Chondrocyte (in vitro differentiated cells): ENCODE measurements at places on chromosomes 2 and 18.
A peak's percentile ranks its signal among the peaks of the same experiment; 100 is the strongest.

DNA sequence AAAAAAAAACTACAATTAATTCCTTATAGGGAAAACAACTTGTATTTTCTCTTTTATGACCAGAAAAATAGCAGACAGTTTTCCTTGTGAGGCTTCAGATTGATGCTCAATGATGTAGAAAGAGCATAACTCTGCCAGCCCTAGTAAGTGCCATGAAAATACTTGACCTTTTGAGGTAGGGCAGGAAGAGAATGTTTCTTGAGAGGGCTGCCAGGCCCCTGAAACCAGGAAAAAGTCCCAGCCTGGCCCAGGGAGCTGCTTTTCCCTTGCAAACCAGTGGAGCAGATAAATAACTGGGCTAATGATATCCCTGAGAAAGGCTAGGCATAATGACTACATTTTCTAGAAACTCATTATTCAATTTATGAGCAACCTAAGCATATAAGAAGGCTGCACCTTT, 126.8 kb downstream of the SLC8A1 start:
- no peak for DNase-seq
- no peaks in the 10 kb centered on the region for H3K36me3 ChIP-seq
- H3K4me1 ChIP-seq, result peaks cover 25% of the 10 kb centered on the region
- no peak overlapping the region for H3K4me3 ChIP-seq
- no peak overlapping the region for H3K27ac ChIP-seq
- H3K27me3 ChIP-seq, result no peaks in the 10 kb centered on the region

DNA sequence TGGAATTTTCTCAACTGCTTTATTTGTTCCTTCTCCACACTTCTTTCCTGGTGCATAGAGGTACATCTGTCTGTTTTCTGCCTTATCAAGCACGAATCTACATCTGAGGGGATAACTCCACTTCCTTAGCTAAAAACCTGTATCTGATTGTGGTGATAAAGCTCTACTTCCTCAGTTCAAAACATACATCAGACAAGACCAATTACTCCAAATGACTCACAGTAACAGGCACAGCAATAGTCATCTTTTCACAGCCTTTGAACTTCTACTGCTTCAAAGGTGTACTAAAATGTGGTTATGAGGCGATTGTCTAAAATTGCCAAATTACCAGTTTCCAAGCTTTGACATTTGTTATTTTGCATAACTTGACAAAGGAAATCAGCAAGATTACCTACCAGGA, 803.6 kb upstream of the ZEB2 start:
- H3K27me3 ChIP-seq, result no peaks in the 10 kb centered on the region
- no peak overlapping the region for H3K4me3 ChIP-seq
- H3K36me3 ChIP-seq, result no peaks in the 10 kb centered on the region
- no peak overlapping the region for H3K27ac ChIP-seq
- H3K4me1 ChIP-seq, result no peaks in the 10 kb centered on the region

DNA sequence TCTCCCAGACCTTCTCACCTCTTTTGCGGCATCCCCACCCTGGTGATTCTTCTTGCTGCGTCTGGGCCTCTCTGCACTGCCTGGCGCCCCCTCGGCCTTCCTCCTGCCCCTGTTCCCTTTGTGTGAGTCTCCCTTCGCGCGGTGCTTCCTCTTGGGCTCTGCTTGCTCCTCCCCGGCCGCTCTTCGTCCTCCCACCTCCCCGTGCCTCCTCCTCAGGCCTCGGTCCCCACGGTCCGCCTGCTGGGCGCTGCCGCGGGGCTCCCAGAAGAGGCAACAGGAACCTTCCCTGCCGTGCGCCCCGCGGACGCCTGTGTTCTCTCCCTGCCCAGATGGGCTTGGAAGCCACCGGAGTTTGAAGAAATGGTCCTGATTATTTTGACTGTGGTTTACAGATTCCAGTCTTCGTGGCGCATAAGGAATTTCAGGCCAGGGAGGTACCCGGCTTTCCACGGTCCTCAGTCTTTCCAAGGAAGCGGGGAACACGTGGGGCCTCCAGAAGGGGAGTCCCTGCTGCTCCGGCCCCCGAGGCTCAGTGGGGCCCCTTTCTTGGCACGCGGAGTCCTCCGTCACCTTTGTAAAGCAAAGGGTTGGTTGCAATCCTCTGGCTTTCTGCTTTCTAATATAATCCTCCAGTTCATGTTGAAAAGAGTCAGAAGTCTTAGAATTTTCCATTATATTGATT, 13.1 kb downstream of the RNU2-63P start:
- H3K4me1 ChIP-seq, result peaks cover 16% of the 10 kb centered on the region
- peak overlapping the region; percentile 38 for H3K4me3 ChIP-seq
- H3K27me3 ChIP-seq, result no peaks in the 10 kb centered on the region
- no peaks in the 10 kb centered on the region for H3K36me3 ChIP-seq

- H3K27ac ChIP-seq, result no peak overlapping the region
- no peaks in the 10 kb centered on the region for H3K27me3 ChIP-seq
- peaks cover 4% of the 10 kb centered on the region for H3K4me1 ChIP-seq
- H3K4me3 ChIP-seq, result no peak overlapping the region
- peaks cover 13% of the 10 kb centered on the region for H3K36me3 ChIP-seq
- DNase-seq, result no peak
These were observed 73.9 kb downstream of the PRKRA start for GRCh38 chr2:178377046-178377445.

GRCh38 chr2:190722061-190722759, 73.3 kb downstream of the NAB1 start:
- no peaks in the 10 kb centered on the region for H3K36me3 ChIP-seq
- no peaks in the 10 kb centered on the region for H3K27me3 ChIP-seq
- H3K4me1 ChIP-seq, result peaks cover 38% of the 10 kb centered on the region

DNA sequence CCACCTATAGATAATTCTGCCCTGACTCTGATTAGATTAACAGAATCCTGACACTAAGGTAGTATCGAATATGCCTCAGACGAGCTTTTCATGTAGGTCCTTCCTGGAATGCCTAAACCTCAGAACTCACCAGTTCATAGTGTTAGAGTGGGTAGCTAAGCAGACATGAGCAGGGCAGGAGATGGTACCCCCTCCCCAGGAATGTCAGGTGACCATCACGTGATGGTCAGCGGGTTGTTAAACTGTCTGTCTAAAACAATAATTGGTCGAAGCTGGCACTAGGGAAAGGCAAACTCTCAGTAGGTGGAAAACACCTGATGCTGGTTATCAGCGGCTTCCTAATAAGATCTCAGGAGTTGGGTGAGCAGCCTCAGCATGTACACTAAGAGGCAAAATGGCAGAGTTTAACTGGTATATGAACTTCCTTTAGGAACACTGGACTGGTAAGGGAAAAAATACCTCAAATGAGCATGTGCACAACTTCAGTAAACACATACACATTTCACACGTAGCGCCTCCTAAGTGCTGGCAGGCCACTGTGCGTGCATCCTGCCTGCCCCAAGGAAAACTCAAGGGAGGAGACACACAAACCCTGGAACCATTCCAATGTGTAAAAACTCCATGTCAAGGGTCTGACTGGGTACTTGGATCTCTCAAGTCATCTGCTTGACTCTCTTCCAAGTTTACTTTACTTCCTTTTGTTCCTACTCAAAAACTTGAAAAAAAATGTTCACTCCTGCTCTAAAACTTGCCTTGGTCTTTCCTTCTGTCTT, 339.5 kb downstream of the GULP1 start:
- peaks cover 64% of the 10 kb centered on the region for H3K4me1 ChIP-seq
- peak overlapping the region; percentile 85 for H3K27ac ChIP-seq
- no peaks in the 10 kb centered on the region for H3K36me3 ChIP-seq
- H3K27me3 ChIP-seq, result no peaks in the 10 kb centered on the region

GRCh38 chr18:14958701-14959100, 210.7 kb downstream of the ANKRD30B start:
- DNase-seq, result no peak
- no peaks in the 10 kb centered on the region for H3K4me1 ChIP-seq
- H3K36me3 ChIP-seq, result no peaks in the 10 kb centered on the region
- H3K27me3 ChIP-seq, result no peaks in the 10 kb centered on the region
- no peak overlapping the region for H3K27ac ChIP-seq

- no peaks in the 10 kb centered on the region for H3K4me1 ChIP-seq
- no peak overlapping the region for H3K27ac ChIP-seq
These were observed 67.0 kb downstream of the SP3 start for GRCh38 chr2:173898178-173898668.

DNA sequence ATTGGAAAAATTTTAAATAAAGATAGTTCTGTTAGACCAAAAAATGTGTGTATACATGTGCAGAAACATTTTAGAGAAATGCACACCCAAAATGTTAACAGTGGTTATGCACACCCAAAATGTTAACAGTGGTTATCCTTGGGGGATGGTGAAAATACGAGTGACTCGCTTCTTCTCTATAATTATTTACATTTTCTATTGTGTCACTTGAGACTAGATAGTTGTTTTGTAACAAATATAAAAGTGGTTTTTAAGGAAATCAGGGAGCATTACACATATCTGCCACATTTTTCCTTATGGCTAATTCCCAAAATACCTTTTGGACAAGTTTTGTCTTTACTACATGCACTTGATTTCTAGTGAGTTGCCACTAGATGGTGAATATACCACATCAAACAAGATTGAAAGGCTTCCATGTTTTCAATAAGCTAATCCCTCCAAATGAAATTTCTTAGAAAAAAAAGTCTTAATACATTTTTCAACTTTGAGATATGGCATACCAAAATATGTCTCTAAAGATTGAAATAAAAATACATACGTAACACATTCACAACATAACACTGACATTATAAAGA, 9.0 kb upstream of the HIBCH start:
- no peak for DNase-seq
- H3K27me3 ChIP-seq, result no peaks in the 10 kb centered on the region
- H3K27ac ChIP-seq, result no peak overlapping the region
- H3K4me3 ChIP-seq, result no peak overlapping the region
- H3K36me3 ChIP-seq, result no peaks in the 10 kb centered on the region
- H3K4me1 ChIP-seq, result peaks cover 5% of the 10 kb centered on the region

- H3K27ac ChIP-seq, result no peak overlapping the region
- H3K27me3 ChIP-seq, result no peaks in the 10 kb centered on the region
- H3K36me3 ChIP-seq, result no peaks in the 10 kb centered on the region
- no peak overlapping the region for H3K4me3 ChIP-seq
- H3K4me1 ChIP-seq, result no peaks in the 10 kb centered on the region
These were observed 370.2 kb upstream of the LYPD1 start for GRCh38 chr2:133040170-133040569.

- no peak for DNase-seq
- H3K27ac ChIP-seq, result peak overlapping the region; percentile 99
- peaks cover 2% of the 10 kb centered on the region for H3K36me3 ChIP-seq
- H3K4me1 ChIP-seq, result peaks cover 42% of the 10 kb centered on the region
These were observed 318 bp downstream of the TYW5 start for GRCh38 chr2:199955007-199955338.
